Stimulated activated CD4-positive, alpha-beta T cell treated with anti-CD3 and anti-CD28 coated beads, Interleukin-15, amount 100 ng/mL, for 1 hour (primary cell): ENCODE measurements at places on chromosomes 6 and 20.

GRCh38 chr6:31114541-31114878 is at the start of gene PSORS1C1:
Gene PSORS1C1, plus strand, starts transcription at chr6:31114800. Its CDS starts 14,833 bp downstream, at chr6:31129633.
- no peak for DNase-seq

GRCh38 chr6:150734235-150734634 is 131.3 kb upstream of the MTHFD1L start:
- DNase-seq = no peak

DNA sequence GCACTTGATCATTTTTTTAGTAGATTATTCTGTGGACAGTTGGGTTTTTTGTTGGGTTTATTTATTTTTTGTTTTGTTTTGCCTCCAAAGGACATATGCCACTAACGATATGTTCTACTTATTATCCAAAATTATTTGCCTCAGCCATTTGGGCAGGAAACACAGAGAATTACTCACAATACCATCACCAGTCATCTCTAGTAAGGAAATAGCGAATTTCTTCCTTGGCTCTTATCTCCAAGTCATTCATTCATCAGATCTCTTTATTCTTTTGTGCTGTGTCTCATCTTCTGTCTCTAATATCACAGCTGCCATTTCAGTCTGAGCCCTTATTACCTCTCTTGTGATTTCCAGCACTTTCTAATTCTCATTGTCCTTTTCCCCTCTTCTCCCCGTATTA is 130.4 kb upstream of the SMLR1 start:
- no peak for DNase-seq

- no peak for DNase-seq
Observed at GRCh38 chr6:159043947-159044346, 844 bp downstream of the TAGAP start.

- no peak for DNase-seq
Observed at GRCh38 chr6:125279961-125280360, 21.8 kb downstream of the HDDC2 start.

DNA sequence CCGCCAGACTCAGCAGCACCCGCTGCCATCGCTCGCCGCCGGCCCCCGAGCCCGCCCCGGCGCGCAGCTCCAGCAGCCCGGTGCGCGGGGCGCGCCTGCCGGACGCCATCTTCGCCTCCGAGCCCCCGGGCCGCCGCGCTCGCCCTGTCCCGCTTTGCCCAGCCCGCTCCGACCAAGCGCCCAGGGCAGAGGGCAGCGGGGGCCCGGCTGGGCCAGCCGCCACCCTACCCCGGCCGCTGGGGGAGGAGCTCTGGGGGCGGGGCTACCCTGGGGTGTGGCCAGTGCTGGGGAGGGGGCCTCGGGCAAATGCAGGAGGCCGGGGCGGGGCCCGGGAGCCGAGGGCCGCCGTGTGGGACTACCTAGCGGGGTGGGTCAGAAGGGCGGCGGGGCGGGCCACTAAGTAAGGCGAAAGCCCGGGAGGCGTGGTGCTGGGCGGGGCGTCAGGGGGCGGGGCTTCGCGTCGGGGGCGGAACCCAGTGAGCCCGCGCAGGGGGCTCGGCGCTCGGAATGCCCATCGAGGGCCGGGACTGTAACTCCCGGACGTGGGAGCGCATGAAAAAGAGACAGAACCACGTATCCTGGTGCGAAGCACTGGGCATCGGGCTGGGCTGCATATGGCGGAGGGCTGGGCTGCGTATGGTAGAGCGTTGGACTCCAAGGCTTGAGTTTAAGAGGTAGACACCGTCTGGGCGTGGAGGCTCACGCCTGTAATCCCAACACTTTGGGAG is at the start of gene SNTA1:
Gene SNTA1, minus strand, starts transcription at position 252 of the 728 bp plus-strand sequence. Its CDS starts 143 bp downstream, at position 109.
- peak; percentile 81 for DNase-seq
